NCI-H524 treated with DMSO at 0.1 percent for 48 hours (cell line): ENCODE measurements at places on chromosomes 12 and 14.

GRCh38 chr12:2054091-2055018 lies 1.6 kb downstream of the CACNA1C start:
- no peak for DNase-seq

GRCh38 chr12:55966408-55967281 lies at the start of gene CDK2:
Gene CDK2, plus strand, starts transcription at chr12:55966830. Its CDS starts 179 bp downstream, at chr12:55967009.
- DNase-seq: peak; percentile 22

- DNase-seq: no peak
These were observed 363.4 kb upstream of the ATP2B1 start for GRCh38 chr12:90071996-90072395.

DNA sequence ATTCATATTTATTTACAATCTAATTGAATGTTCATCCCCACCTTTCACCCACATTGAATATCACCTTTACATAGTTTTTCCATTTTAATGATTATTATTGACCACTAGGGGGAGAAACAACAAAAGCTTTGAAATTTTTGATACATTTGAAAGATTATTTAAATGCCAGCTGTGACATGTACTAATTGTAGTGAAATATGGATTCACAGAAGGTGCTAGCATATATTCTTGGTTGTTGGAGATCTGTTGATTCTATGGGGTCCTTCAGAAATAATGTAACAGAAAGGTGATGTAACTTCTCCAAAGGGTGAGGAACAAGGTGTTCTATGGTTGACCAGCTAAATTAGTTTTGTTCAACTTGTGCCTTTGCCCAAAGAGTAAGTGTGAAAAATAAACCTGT lies 22.4 kb upstream of the GPR33 start:
- DNase-seq: peak; percentile 61

DNA sequence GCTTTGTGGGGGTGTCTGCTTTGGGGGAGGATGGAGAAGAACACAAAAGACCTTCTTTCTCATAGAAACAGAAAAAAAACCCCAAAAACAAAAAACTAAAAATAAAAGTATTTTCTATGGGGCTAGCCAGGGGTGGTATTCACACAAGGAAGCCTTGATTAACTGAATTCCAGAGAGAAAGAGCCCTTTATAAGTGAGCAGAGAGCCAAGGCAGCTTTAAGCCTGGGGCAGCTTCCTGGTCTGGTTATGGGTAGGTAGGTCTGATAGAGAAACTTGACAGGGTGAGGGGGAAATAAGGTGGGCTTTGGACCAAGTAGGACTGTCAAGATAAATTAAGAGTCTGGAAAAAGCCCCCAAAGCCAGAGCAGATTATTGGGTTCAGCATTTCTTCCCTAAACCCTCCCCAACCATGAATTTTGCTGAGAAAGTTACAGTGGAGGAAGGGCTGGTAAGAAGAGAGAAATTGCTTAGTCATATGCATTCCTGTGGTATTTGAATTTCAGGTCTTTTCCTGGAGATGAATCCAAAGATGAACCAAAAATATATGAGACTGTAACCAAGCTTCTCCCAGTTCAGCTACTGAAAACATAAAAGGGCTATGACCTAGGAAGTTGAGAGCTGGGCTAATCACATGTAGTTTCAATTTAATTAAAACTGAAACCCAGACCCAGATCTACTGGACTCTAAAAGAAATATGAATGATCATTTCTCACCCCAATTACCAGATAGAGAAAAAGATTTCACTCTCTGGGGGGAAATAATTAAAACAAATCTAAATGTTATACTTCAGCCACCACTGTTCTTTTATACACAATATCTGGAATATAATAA lies 144.8 kb downstream of the TBC1D30 start:
- no peak for DNase-seq

DNA sequence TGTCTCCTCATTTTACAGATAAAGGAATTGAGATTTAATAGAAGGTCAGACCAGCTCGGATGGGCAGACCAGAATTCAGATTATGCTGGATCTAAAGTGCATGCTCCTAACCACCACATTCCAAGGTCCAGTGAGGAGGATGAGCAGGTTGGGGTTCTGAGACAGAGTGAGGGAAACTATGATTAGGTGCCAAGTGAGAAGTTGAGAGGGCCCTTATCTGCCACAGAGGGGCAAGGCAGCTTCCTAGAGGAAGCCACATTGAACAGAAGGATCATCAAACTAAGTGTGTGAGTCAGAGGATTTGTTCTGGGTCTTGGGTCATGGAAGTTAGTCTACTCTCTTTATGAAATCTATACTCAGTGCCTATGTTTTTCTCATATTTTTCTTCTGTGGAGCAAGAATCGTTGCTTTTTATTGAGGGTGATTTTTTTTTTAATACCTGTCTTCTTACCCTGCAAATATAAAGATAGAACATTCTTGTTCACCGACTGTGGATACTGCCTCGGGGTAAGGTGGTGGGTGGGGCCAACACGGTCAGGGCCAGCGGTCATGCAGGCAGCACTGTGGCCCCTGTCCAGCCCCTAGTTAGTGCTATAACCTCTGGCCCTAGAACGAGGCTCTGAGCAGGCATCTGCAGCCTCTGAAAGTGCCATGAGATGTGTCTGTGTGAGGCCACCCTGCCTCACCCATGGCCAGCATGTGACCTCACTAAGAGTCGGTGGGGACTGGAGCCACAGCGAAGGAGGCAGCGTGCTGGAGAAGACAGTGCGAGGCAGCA lies 55.6 kb upstream of the PTHLH start:
- no peak for DNase-seq

GRCh38 chr12:18823461-18823860 lies 85.5 kb downstream of the CAPZA3 start:
- no peak for DNase-seq

DNA sequence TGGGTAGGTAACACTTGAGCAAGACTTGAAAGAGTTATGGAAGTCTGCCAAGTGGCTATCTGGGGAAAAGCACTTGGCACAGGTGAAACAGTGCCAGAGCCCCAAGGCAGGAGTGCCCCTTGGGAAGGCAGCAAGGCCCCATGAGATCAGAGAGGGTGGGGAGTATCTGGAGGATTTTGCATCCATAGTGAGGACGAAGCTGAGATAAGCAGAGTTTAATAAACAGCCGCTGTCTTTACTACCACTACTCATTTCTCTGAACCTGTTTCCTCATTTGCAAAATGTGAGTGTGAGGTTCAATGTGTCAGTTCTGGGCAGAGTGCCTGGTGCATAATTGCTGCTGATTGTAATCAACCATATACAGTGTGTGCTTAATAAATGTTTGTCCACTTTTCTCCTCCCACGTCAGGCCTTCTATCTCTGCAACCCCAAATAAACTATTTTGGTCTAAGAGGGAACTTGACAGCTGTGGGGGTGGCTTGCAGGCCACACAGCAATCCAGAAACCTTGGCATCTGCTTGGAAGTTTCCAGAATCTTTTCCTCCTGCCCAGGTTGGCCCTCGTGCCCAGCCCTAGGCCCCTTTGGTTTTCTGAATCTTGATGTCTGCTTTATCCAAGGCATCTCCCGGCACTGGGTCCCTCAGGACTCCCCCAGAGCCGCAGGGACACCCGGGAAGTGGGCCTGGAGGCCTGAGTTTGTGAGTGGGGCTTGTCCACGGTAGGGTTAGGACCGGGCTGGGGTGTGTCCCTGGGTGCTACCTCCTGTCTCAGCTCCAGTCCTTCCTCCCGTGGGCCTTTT lies 4.5 kb downstream of the ABCB9 start:
- DNase-seq: no peak
